ENCODE measurements at places on chromosomes 5 and 9.

DNA sequence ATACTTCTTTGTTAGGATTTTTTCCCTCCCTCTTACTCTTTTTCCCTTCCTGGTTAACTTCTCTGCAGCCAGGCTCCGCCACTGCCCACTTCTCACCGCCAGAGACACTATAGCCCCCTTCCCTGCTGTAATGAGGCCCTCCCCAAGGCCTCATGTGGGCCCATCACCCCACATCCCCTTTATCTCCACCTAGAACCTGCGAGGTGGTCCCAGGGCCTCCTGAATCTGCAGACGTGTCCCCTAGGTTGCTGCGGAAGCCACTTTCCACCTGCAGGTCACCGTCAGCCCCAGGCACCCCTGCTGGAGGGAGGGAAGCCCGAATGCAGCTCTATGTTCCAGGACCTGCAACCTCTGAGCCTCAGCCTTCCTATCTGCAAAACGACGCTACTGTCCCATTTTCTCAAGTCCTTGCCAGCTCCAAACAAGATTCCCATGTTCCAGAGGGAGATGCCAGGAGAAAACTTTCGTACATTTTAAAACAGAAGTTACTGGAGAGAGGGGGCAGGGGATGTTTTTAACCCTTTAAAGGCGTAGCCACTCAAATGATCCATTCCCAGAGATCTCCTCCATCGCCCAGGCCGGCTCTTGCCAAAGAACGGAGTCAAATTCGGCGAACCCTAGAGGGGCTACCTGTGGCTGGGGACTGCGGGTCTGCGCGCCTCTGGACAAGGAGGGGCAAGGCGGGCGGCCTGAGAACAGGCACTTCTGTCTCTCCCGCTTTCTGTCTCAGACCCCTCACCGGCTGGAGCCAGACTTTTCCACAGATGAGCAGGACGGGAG lies 929 bp downstream of the SH3PXD2B start:
- peak; percentile 72 for DNase-seq

- no peak for DNase-seq
Observed at GRCh38 chr5:149391524-149391923, 12.4 kb upstream of the IL17B start.

GRCh38 chr5:10454591-10455276 lies 13.1 kb downstream of the ROPN1L start:
- DNase-seq: no peak

DNA sequence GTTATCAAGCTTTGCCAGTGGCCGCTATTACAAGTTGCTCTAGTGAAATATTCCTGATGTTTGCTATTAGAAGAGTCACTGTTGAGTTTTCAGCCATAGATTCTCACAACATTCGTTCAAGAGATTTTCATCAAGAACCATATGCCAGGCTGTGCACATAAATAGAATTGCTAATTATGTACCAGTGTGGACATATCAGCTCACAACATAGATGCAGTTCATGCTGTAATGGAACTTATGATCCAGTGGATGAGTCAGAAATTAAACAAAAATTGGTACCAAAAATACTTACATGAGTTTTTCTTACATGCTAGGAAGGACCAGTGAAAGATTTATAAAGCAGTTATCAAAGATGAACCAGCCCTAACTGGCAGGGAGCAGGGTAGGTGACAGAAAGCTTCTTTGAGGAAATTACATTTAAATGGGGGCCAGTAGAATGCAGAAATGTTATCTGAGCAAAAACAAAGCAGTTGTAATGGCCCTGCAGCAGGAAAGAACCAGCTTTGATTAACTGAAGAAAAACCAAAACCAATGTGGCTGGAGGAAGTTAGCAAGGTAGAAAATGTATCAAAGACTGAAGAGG lies 404.2 kb downstream of the DNAH5 start:
- no peak for DNase-seq

- DNase-seq: no peak
Observed at GRCh38 chr5:128121651-128122050, 38.1 kb downstream of the SLC12A2 start.
